ENCODE measurements at places on chromosomes 13 and 19.
A peak's percentile ranks its signal among the peaks of the same experiment; 100 is the strongest.

- DNase-seq: peak; percentile 30
Observed at GRCh38 chr13:89457977-89458376, 1786.8 kb downstream of the SLITRK5 start.

GRCh38 chr13:100235311-100235901, 146.5 kb downstream of the PCCA start:
- DNase-seq: peak; percentile 10

- peak; percentile 61 for DNase-seq
Observed at GRCh38 chr19:14005349-14006084, 603 bp downstream of the RFX1 start.

DNA sequence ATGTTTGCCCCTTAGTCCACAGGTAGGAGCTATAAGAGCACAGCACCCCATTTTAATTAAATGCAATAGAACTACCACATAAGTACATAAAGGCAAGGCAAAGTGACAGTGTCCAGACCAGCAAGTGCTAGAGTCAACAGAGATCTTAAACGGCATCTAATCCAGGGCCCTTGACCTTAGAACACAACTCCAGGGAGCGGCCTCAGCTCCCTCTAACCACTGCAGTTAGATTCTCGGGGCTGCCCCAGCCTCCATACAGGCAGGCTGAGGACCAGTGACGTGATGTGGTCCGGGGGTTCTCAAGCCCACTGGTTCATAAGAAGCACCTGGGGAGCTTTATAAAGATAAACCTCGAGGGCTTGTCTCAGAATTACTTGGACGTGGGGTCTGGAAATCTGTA, 10.0 kb upstream of the ATP12A start:
- DNase-seq: no peak

GRCh38 chr13:70189981-70190380, 81.7 kb upstream of the KLHL1 start:
- DNase-seq: no peak

DNA sequence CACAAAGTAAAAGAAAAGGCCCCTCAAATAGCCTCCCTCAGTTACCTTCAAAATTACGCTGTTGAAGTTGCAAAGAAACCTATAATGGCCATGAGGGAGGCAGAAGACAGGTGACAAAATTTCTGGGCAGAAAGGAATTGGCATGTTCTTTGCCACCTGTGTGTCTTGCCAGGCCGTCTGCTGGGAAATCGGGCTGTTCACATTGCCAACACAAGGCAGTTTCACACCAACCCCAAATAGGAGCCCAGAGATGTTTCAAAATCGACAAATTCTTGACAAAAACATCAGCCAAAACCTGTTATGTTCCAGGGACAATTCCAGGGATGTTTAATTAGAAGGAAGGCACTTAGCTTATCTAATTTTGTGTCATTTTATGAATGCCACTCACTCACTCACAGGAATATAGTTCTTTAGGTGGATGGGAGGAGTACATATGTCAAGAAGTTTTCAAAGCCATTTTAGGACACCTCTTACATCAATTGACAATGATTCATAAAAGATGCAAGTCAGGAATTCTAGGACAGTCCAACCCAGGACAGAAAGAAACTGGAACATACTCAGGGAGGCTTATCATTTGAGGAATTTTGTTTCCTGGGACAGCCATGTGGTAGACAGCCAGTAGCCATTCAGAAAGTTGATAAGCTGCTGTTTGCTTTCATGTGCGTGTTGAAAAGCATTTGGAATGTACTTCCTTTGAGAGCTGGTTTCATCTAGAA, 164.5 kb downstream of the RGCC start:
- DNase-seq: no peak

DNA sequence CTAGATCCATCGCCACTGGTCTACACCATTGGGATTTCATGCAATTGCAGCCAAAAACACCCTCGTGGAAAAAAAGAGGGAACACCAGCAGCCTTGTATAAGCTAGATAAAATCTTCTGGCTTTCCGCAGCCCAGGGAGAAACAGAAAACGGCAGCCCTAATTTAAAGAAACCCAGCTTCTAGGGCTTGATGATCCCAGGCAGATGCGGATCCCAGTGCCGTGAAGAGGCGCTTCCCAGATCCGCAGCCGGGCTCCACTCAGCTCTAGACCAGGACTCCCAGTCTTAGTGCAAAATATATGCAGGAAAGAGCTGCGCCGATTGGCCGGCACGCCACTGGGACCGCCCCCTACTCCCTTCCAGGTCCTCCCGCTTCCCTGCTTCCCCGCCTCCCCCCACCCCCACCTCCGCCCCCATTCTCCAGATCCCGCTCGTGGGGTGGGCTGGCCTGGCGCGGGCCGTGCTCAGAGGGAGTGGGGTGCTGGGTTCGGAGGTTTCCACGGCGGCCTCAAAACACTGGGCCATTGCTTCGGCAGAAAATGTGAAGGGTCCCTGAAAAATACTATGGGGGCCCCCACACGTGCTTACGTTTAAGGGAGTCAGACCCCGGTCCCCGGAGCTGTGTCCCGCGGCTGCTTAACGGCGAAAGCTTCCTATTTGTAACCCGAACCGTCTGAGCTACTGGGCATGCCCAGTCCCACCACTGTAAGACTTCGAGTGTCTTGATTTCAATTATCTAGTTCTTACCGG, 63.1 kb downstream of the SERP2 start:
- peak; percentile 85 for DNase-seq

DNA sequence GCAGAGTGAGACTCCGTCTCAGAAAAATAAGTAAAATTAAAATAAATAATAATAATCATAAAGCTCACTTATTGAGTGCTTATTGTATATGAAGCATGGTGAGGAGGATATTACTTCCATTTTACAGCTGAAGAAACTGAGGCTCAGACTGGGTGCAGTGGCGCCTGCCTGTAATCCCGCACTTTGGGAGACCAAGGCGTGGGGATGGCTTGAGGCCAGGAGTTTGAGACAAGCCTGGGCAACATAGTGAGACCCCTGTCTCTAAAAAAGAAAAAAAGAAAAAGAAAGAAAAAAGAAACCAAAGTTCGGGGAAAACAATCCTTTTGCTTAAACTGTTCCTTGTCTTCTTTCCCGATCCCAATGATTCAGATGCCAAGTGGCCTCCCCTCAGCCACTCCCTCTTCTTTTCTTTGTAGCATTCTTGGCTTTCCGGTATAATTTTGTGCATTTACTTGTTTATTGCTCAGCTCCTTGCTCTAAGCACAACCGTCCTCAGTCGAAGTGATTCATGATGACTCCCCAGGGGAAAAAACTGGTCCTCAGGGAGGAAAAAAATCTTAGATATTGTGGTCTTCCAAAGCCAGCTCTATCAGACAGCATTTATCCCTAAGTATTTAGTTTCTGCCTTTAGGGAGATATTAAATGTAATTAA, 965 bp upstream of the EIF3G start:
- no peak for DNase-seq

DNA sequence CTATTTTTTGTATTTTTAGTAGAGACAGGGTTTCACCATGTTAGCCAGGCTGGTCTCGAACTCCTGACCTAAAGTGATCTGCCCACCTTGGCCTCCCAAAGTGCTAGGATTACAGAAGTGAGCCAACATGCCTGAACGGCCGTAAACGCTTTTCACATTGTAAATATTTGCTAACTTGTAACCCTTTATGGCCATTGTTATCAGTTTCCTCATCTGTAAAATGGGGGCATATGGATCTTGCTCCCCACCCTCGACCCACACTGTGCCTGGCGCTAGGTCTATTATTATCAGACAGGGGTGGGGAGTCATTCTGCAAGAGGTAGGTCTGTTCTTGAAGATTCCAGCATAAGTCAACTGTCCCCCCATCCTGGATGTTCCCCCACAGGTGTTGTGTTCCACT, 11.9 kb downstream of the NCAN start:
- no peak for DNase-seq

- DNase-seq: peak; percentile 9
Observed at GRCh38 chr19:16074488-16075365, 1.6 kb upstream of the TPM4 start.

- DNase-seq: no peak
Observed at GRCh38 chr19:49809941-49810389, 3.1 kb downstream of the FUZ start.

DNA sequence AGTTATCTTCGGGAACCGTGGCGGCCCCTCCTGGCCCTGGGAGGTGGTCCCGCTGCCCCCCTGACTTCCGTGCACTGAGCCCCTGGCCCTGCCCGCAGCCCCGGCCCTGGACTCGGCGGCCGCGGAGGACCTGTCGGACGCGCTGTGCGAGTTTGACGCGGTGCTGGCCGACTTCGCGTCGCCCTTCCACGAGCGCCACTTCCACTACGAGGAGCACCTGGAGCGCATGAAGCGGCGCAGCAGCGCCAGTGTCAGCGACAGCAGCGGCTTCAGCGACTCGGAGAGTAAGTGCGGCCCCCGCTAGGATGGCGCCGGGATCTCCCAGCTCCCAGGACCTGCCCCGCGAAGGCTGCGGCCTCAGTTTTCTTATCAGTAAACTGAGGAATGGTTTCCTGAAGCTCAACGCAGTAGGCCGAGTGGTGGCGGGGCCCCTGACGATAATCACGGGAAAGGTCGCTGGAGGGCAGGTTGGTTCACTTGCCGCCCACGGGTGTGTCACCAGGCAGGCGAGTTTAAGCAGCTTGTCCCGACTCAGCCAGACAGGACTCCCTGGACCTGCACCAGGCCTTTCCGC, 924 bp downstream of the RGCC start:
- no peak for DNase-seq

GRCh38 chr13:98981369-98982080, 3.7 kb upstream of the DOCK9 start:
- DNase-seq: peak; percentile 62

- no peak for DNase-seq
Observed at GRCh38 chr19:35006342-35006998, 6.3 kb downstream of the GRAMD1A start.

DNA sequence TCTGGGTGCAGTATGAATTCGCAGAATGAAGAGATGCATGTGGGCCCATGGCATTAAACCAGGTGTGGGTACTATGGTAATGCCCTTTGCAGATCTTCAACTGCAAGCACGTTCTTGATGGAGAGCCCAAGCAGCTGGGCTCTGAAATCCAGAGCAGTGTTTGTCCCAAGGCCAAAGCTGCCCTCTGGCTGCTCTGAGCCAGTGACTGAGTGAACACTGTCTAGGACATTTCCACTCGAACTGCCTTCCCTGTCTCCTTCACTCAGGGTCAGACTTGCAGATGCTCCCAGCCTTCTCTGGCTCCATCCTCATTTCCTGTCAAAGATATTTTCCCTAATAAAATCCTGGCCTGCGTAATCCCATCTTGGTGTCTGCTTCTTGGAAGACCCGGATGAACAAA, 80.2 kb upstream of the GJB6 start:
- DNase-seq: no peak

DNA sequence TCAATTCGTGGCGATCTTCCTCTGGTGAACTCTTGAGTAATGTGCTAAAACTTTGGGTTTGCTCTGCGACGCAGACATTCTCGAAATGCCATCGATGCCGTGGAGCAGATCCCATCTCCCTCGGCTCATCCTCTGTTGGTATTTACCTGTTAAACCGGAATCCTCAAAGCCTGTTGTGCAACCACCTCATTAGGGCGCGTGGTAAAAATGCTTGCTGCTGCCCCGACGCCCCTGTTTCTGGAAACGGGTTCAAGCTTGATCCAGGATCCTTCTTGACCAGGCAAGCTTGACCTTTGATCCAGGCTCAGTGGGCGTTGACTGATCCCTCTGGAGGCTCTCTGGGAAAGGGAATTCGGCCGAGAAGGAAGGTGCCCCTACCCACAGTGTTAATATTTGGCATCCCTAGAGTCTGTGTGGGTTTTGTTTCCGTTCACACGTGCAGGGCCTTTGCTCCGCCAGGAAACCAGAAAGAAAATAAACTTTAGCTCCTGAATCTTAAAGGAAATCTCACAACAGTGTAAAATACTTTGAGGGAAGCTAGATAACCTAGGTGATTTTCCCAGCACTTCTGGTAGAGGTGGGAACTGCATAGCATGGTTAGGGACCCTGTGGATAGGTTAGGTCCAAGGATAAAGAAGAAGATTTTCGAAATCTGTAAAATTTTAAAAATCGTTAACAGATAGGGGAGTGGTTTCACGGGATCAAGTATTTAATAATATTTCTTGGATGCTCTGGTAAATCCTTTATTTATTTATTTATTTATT, 1.1 kb downstream of the LSM14A start:
- DNase-seq: peak; percentile 38

GRCh38 chr13:21898459-21898858, 227.6 kb downstream of the FGF9 start:
- no peak for DNase-seq

GRCh38 chr13:34990399-34991214, 48.5 kb downstream of the NBEA start:
- DNase-seq: no peak

DNA sequence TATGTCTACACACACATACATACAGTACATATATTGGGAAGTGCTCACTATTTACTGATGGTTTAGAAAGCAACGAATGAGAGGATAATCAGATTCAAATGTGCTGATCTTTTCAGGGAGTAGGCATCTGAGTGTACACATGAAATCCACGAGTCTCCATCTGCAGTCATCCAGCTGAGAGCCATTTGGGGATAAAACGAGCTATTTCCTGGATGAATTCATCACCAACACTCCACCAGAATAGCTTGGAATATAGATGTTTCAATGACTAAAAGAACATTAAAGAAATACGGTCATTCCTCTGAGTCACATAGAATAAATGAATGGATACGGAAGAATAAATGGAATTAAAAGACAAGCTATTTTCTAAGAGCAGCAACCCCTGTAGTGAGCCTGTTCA, 721.6 kb upstream of the ARGLU1 start:
- DNase-seq: no peak

GRCh38 chr13:71021825-71022422, 845.1 kb downstream of the DACH1 start:
- DNase-seq: no peak

- no peak for DNase-seq
Observed at GRCh38 chr13:102582256-102582655, 14.5 kb upstream of the TPP2 start.

- DNase-seq: no peak
Observed at GRCh38 chr13:92640936-92641335, 585.7 kb upstream of the GPC6 start.

- no peak for DNase-seq
Observed at GRCh38 chr13:103145442-103145841, 79.2 kb upstream of the SLC10A2 start.

DNA sequence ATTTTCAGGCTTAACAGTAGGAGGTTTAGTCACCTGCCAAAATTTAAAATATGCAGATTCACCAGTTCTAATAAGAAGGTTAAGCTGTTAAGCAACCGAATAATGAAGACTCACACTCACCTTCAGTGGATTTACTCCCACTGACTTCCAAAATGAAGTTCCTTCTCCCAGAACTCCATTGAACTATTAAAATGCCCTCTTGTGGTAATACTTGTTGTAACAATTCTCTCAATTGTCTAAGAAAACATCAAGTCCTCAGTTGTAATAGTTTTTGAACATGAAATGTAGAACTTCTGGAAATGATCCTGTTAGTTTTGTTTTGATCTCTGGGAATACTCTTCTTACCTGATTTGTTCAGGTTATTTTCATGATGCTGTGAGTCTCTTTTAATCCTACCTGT, 522.0 kb upstream of the ATXN8OS start:
- no peak for DNase-seq

All from H4 (cell line).